Activated T-helper 1 cell treated with anti-CD3 and anti-CD28 coated beads, Interleukin-12 subunit alpha, Interleukin-12 subunit beta, Interleukin-2, Interleukin-4 antibody, amounts not matched to agents 30 ng/mL and 10 ng/mL and 1 ng/mL, durations not matched to agents 14 hours and 24 hours and 36 hours (primary cell): ENCODE measurements at places on chromosomes 16 and 17.

GRCh38 chr17:20053361-20053964 lies 44.3 kb downstream of the SPECC1 start:
- H3K27ac ChIP-seq = no peak overlapping the region
- no peak for DNase-seq
- H3K27me3 ChIP-seq = peaks cover 9% of the 10 kb centered on the region
- H3K4me3 ChIP-seq = no peak overlapping the region
- no peaks in the 10 kb centered on the region for H3K36me3 ChIP-seq

GRCh38 chr17:69326377-69327059 lies 415 bp downstream of the ABCA5 start:
- no peak for DNase-seq
- H3K27ac ChIP-seq = peak overlapping the region; percentile 87
- H3K4me1 ChIP-seq = peaks cover 23% of the 10 kb centered on the region
- peaks cover 3% of the 10 kb centered on the region for H3K36me3 ChIP-seq
- H3K4me3 ChIP-seq = peak overlapping the region; percentile 97

DNA sequence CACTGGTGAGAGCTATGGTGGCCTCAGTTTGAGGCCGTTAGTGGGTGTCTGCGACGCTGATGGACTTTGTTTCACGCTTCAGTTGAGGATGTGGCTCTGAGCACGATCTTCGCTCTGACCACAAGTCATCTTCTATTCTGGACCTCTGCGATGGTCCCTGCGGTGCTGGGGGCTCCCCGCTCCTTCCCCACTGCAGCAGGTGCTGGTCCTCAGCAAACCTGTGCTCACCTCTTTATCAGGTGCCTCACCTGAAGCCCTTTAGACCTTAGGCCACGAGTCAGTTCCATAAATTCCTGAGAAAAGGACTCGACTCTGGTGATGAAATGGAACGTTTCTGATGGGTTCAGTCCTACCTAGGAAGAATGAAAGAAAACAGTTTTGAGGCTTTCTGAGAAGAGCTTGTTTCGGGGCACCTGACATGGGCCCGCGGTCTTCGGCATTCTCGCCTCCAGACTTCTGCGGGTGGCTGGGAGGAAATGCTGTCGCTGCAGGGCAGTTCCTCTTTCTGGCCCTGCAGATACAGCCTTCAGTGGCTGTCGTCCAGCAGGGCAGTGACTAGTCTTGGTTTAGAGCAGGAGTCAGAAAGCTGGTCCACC lies 4.7 kb downstream of the KCTD5 start:
- H3K4me3 ChIP-seq = peak overlapping the region; percentile 80
- H3K4me1 ChIP-seq = peaks cover 18% of the 10 kb centered on the region
- H3K27ac ChIP-seq = peak overlapping the region; percentile 95
- DNase-seq = no peak
- peaks cover 3% of the 10 kb centered on the region for H3K36me3 ChIP-seq
- H3K27me3 ChIP-seq = peaks cover 2% of the 10 kb centered on the region

- H3K4me3 ChIP-seq = no peak overlapping the region
- H3K4me1 ChIP-seq = no peaks in the 10 kb centered on the region
- H3K27ac ChIP-seq = no peak overlapping the region
- no peak for DNase-seq
Measured at GRCh38 chr16:22641131-22641628, 130.5 kb downstream of the NPIPB5 start.

DNA sequence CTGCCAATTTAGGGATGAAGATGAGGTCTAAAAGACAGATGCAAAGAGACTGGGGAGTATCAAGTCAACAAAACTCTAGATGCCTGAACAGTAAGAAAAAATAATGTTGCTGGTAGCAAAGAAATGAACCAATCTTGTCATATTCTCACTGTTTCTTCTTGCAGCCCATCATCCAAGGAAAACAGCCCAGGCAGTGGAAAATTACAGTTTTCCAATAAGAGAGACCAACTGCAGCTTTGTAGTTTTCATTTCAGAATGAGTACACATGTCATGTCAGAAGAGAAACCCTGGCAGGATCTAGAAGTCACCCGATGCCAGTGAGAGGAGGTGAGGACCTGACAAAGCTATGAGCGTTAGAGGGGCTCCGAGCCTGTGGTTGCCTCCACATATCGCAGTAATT lies 500.4 kb upstream of the PSMD7 start:
- H3K27me3 ChIP-seq = no peaks in the 10 kb centered on the region
- H3K36me3 ChIP-seq = no peaks in the 10 kb centered on the region
- no peak for DNase-seq
- H3K27ac ChIP-seq = no peak overlapping the region
- H3K4me3 ChIP-seq = no peak overlapping the region
- H3K4me1 ChIP-seq = no peaks in the 10 kb centered on the region

- no peaks in the 10 kb centered on the region for H3K27me3 ChIP-seq
- no peak for DNase-seq
- peak overlapping the region; percentile 24 for H3K27ac ChIP-seq
- H3K36me3 ChIP-seq = no peaks in the 10 kb centered on the region
Measured at GRCh38 chr16:49564496-49565229, 191.1 kb downstream of the C16orf78 start.

DNA sequence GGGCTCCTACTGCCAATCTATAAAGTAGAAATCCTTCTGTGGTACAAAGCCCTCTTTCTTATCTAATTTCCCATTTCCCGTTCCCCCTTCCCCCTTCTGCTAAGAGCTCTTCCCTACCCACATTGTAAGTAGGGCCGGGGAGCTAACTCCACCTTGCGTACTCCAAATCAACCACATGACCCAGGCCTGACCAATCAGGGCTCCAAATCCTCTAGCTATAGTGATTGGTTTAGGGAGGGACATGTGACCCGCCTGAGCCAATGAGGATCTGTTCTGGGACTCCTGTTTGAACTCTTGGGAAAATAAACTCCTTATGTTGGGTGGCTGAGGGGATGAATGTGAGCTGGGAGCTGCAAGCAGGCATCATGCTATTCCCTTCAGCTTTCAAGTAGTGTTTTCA lies 40.9 kb upstream of the MEOX1 start:
- H3K4me1 ChIP-seq = peaks cover 18% of the 10 kb centered on the region
- H3K4me3 ChIP-seq = no peak overlapping the region
- H3K27ac ChIP-seq = no peak overlapping the region
- DNase-seq = no peak
- peaks cover 1% of the 10 kb centered on the region for H3K36me3 ChIP-seq

- H3K27me3 ChIP-seq = no peaks in the 10 kb centered on the region
- peaks cover 85% of the 10 kb centered on the region for H3K4me1 ChIP-seq
- H3K36me3 ChIP-seq = peaks cover 43% of the 10 kb centered on the region
- peak overlapping the region; percentile 64 for H3K4me3 ChIP-seq
- peak overlapping the region; percentile 97 for H3K27ac ChIP-seq
Measured at GRCh38 chr17:80774146-80774545, 217.5 kb upstream of the CHMP6 start.

DNA sequence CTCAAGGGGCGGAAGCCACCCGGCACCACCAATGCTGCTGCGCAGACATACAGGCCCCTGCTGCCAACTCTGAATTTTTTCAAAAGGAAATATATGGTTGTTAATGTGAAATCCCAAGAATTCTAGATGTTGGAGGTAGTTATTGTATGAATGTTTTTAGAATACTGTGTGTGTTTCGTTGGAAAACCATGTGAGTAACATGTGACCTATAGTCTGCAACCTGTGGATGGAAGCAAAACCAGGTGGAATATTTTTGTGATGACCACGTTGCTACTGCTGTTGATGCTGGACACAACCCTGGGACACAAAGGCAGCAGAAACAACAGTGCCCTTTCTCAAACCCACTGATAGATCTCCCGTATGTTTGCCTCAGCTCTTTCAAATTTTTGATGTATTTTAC lies 376.3 kb upstream of the SALL1 start:
- H3K27me3 ChIP-seq = no peaks in the 10 kb centered on the region
- H3K27ac ChIP-seq = no peak overlapping the region
- H3K36me3 ChIP-seq = no peaks in the 10 kb centered on the region
- no peak overlapping the region for H3K4me3 ChIP-seq
- DNase-seq = no peak
- no peaks in the 10 kb centered on the region for H3K4me1 ChIP-seq

GRCh38 chr17:49597928-49598655 lies 22.4 kb downstream of the NXPH3 start:
- no peak for DNase-seq
- peaks cover 34% of the 10 kb centered on the region for H3K36me3 ChIP-seq
- no peaks in the 10 kb centered on the region for H3K4me1 ChIP-seq

- no peaks in the 10 kb centered on the region for H3K27me3 ChIP-seq
- no peak for DNase-seq
- H3K4me1 ChIP-seq = no peaks in the 10 kb centered on the region
Measured at GRCh38 chr17:74070998-74071679, 132.3 kb upstream of the RPL38 start.

DNA sequence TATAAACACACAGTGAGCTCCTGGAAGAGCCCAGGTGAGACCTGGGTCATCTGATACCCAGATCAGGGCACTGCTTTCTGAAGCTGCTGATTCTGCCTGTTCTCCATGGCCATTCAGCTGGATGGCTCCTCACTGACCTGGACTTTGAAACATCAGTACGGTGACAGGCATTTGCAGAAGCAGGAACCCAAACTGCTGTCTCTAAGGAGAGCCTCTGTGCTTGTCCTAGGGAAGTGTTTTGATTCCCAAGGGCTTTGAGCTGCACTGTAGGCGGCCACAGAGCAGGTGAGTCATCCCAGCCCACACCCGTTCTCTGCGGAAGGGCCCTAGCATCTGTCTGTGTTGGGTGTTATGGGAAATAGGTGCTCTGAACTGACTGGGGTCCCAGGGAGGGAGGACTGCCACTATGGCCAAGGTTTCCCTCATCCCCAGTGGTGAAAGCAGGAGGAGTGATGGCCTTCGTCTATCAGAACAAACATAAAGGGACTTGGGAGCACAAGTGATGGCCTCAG lies 60.7 kb upstream of the ADCY9 start:
- H3K36me3 ChIP-seq = no peaks in the 10 kb centered on the region
- H3K4me3 ChIP-seq = no peak overlapping the region
- DNase-seq = no peak
- H3K27ac ChIP-seq = no peak overlapping the region
- H3K4me1 ChIP-seq = no peaks in the 10 kb centered on the region
- H3K27me3 ChIP-seq = peaks cover 5% of the 10 kb centered on the region

- H3K36me3 ChIP-seq = peaks cover 2% of the 10 kb centered on the region
- H3K4me3 ChIP-seq = no peak overlapping the region
- peak; percentile 0 for DNase-seq
- no peaks in the 10 kb centered on the region for H3K27me3 ChIP-seq
- H3K27ac ChIP-seq = no peak overlapping the region
Measured at GRCh38 chr17:83203472-83204221, 124.2 kb downstream of the METRNL start.

DNA sequence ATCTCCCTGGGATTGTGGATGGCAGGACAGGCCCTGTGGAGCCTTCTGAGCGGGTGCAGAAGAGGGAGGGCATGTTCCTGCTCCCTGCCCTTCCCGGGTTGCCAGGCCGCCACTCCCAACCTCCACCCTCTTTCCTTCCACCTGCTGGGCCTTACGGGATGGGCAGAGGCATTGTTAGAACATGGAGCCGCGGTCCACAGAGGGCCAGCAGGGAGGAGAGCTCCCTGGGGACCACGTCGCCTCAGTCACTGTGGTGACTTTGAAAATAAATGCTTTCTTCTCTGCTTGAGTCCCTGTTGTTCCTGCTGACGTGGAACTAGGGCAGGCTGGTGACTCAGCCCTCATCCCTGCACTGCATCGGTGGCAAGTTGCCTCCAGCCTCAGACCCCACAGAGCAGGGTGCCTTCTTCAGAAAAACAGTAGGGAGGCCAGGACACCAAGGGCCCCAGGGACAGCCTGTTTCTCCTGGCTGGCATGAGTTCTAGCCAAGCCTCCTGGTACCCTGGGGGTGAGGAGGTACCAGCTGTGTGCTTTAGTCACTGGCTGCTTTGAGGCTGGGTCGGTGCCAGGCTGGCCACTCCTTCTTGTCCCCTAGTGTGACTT lies 224.9 kb downstream of the SEC14L1 start:
- no peak overlapping the region for H3K27ac ChIP-seq
- H3K4me3 ChIP-seq = no peak overlapping the region
